ENCODE measurements at places on chromosomes 1 and 21.

DNA sequence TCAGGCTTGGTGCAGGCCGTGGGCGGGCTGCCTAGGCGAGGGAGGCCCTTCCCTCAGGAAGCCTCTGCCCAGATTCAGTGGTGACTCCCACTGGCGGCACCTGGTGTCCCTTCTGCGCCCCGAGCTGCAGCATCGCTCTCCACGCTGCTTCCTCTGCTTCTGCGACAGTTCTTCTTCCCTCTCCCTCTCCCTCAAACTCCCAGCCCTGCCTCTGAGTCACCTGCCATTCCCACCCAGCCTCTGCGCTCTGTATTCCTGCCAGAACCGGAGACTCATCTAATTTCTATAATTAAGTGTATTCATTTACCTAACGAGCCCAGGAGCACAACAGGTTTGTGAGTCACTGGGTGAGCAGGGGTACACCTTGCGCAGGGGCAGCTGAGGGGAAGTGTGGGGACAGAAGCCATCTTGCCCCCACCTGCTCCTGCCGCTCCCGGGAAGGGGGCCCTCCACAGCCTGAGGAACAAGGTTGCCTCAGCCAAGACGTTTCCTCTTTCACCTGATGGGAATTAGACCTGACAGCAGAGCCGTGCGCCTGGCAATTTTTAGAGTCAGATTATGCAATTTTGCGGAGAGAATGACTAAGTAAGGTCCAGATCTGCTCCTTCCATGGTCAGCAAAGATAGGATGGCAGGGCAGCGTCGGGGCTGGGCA, 19.4 kb downstream of the KCNC4 start:
- H3K36me3 ChIP-seq, result no peaks in the 10 kb centered on the region
- H3K4me1 ChIP-seq, result peaks cover 5% of the 10 kb centered on the region
- H3K27me3 ChIP-seq, result peaks cover 17% of the 10 kb centered on the region
- no peak for DNase-seq

- H3K4me3 ChIP-seq, result no peak overlapping the region
- DNase-seq, result no peak
- H3K27me3 ChIP-seq, result peaks cover 28% of the 10 kb centered on the region
- no peak overlapping the region for H3K27ac ChIP-seq
- H3K4me1 ChIP-seq, result peaks cover 2% of the 10 kb centered on the region
- H3K36me3 ChIP-seq, result no peaks in the 10 kb centered on the region
These were observed 32.5 kb downstream of the WNT3A start for GRCh38 chr1:228039006-228039903.

GRCh38 chr1:1957533-1957961, 38.5 kb upstream of the TMEM52 start:
- H3K4me3 ChIP-seq, result no peak overlapping the region
- DNase-seq, result no peak
- H3K27me3 ChIP-seq, result peaks cover 32% of the 10 kb centered on the region
- H3K27ac ChIP-seq, result no peak overlapping the region
- H3K36me3 ChIP-seq, result no peaks in the 10 kb centered on the region
- H3K4me1 ChIP-seq, result peaks cover 1% of the 10 kb centered on the region

- peaks cover 23% of the 10 kb centered on the region for H3K27me3 ChIP-seq
- H3K36me3 ChIP-seq, result no peaks in the 10 kb centered on the region
- H3K4me3 ChIP-seq, result no peak overlapping the region
- H3K27ac ChIP-seq, result no peak overlapping the region
These were observed 464.2 kb downstream of the PTPRU start for GRCh38 chr1:29700491-29700890.

GRCh38 chr1:39149509-39149908, 55.0 kb upstream of the MACF1 start:
- no peaks in the 10 kb centered on the region for H3K27me3 ChIP-seq
- peaks cover 39% of the 10 kb centered on the region for H3K4me1 ChIP-seq
- no peak overlapping the region for H3K4me3 ChIP-seq
- H3K36me3 ChIP-seq, result peaks cover 2% of the 10 kb centered on the region
- no peak overlapping the region for H3K27ac ChIP-seq

DNA sequence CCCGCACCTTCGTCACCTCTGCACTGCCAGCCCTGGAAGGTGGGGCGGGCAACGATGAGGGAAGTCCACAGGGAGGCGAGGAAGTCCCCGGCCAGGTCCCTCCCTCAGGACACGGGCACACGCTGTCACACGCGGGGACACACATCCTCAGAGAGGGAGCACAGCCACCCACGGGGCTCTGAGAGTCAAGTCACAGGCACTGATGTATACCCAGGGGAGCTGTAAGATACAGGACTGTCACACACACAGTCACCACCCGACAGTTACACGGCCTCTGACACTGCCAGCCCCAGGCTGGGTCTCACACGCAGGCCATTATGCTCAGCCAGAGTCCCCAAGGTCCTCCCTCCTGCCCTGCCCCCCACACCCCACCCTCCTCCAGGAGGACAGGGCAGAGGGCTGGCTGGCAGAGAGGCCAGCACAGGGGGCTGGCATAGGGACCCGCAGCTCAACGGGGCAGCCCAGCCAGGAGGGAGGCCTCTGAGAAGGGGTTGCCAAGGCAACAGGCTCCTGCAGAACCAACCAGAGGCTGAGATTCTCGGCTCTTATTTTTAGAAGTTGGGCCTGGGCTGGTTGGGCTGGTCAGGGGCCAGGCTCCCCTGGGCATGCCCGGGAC, 17.7 kb upstream of the ADGRB2 start:
- peaks cover 15% of the 10 kb centered on the region for H3K27me3 ChIP-seq
- peaks cover 11% of the 10 kb centered on the region for H3K4me1 ChIP-seq
- no peak for DNase-seq
- no peaks in the 10 kb centered on the region for H3K36me3 ChIP-seq

DNA sequence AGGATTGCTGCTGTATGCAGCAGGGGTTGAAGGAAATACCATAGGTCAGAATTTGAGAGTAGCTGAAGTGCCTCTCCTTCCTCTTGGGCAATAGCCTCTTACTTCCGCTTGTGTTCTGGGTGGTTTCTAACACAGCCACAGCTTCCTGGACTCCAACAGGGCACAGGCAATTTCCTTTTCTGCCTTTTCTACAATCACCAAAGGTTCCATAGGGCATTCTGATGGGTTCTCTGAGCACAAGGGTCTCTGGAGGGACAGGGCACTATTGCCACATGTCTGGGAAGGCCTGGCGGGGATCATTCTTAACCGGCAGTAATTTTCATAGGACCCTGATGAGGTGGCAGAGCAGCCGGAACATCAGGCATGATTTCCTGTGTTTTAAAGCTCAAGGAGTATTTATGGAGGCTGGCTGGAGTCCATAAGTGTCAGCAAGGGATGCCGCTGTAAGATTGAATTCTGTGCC, 5.5 kb upstream of the AGTRAP start:
- H3K27me3 ChIP-seq, result no peaks in the 10 kb centered on the region
- no peaks in the 10 kb centered on the region for H3K36me3 ChIP-seq
- no peak overlapping the region for H3K27ac ChIP-seq
- H3K4me3 ChIP-seq, result no peak overlapping the region
- H3K4me1 ChIP-seq, result peaks cover 4% of the 10 kb centered on the region

- H3K4me3 ChIP-seq, result no peak overlapping the region
- peaks cover 4% of the 10 kb centered on the region for H3K4me1 ChIP-seq
- no peaks in the 10 kb centered on the region for H3K27me3 ChIP-seq
- H3K36me3 ChIP-seq, result no peaks in the 10 kb centered on the region
These were observed 1046.2 kb downstream of the BRINP3 start for GRCh38 chr1:189431447-189431846.

DNA sequence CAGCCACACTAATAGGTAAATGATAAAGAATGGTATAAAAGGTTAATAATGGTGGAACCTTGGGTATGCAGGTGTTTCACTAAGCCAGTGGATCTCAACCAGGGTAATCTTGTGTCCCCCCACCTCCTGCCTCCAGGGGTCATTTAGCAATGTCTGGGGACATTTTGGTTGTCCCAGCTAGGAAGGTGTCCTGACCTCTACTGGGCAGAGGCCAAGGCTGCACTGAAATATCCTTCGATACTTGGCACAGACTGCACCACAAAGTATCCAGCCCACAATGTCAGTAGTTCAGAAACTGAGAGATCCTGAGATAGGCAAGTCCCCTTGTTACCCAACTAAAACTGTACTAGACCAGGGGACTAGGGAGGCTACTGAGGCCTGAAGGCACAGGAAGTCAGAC, 113.6 kb upstream of the TIAM1 start:
- peaks cover 3% of the 10 kb centered on the region for H3K36me3 ChIP-seq
- H3K27ac ChIP-seq, result no peak overlapping the region
- no peak for DNase-seq

GRCh38 chr1:200448034-200448762, 38.4 kb upstream of the ZNF281 start:
- no peak overlapping the region for H3K4me3 ChIP-seq
- DNase-seq, result no peak
- H3K27me3 ChIP-seq, result no peaks in the 10 kb centered on the region
- H3K36me3 ChIP-seq, result no peaks in the 10 kb centered on the region
- H3K27ac ChIP-seq, result no peak overlapping the region

DNA sequence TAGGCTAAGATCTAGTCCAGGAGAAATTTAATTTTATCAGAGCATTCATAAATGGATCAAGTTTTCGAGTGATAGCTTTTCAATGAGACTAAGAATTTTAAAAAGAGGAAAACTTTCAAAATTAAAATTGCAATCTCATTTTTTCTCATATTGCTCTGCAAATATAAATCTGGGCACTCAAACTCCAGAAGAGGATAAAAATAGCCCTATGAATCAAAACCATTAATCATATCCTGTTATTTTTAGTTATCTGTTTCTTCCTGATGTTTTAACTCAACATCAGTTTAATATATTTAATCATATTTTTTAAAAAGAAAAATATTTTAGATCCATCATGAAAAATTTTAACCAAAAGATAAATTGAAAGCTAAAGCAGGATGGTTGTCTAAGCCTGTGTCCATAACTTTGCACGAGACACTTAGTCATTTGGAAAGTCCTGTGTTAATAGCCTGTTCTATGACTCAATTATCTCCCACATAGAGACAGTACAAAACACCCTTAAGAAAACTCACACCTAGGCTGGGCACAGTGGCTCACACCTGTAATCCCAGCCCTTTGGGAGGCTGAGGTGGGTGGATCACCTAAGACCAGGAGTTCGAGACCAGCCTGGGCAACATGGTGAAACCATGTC, 17.1 kb upstream of the PRRC2C start:
- no peaks in the 10 kb centered on the region for H3K36me3 ChIP-seq
- no peak for DNase-seq
- no peak overlapping the region for H3K4me3 ChIP-seq

DNA sequence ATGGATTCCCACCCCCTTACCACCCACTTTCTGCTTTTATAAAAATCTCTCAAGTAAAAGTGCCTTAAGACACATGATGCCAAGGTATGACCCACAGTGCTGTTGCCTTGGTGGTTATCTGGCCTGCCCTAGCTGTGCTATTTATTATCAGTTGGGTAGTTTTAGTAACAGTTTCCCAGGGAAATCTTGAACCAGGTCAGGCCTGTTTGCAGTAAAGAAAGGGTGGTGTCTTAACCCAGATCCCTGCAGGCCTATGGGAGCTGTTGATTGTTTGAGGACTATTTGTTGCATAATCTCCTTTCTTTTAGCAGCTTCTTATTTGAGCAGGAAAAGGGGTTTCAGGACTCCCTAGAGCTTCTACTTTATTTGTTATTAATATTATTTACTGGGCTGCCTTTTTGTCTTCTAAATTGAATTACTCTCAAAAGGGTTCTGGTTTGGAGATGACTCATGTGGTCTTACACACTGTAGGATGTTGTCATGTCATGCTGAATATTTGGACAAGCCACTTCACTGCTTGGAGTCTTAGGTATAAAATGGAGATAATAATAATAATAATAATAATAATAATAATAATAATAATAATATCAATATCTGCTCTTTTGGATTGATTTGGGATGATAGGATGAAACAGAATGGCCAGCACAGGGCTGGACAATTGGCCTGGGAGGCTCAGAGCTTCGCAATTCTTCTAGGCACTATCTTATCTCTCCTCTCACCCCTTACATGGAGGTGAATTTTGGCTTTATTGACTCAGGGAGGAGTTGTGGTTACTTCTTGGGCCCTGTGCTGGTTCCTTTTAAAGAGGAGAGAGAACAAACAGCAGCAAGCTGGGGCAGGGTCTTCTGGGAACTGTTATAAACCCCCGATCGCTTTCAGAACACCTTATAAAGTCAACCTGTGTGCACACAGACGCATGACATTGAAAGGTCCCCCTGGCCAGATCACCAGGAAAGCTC, 252.1 kb downstream of the PRDM2 start:
- no peak overlapping the region for H3K27ac ChIP-seq
- H3K4me3 ChIP-seq, result no peak overlapping the region
- no peaks in the 10 kb centered on the region for H3K36me3 ChIP-seq
- DNase-seq, result no peak

GRCh38 chr1:59026472-59026948, 242.7 kb upstream of the JUN start:
- H3K36me3 ChIP-seq, result no peaks in the 10 kb centered on the region
- H3K27me3 ChIP-seq, result no peaks in the 10 kb centered on the region
- DNase-seq, result no peak
- peaks cover 4% of the 10 kb centered on the region for H3K4me1 ChIP-seq
- no peak overlapping the region for H3K4me3 ChIP-seq

DNA sequence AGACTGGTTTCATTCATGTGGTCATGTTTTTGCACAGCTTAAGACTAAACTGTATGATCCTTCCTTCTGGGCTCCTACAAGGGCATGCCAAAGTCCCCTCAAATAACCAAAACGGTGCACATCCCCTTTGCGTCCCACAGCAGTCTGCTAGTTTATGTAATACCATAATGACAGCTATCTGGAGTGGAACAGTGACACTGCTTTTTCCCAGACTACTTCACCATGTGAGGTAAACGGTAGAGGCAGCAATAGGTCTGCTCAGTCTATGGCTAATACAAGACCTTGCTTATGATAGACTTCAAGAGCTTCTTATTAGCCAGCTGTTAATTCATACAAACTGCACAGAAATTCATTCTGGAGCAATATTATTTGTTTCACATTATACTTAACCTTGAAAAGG, 395.5 kb downstream of the SMYD3 start:
- H3K36me3 ChIP-seq, result no peaks in the 10 kb centered on the region
- H3K27me3 ChIP-seq, result no peaks in the 10 kb centered on the region
- peaks cover 32% of the 10 kb centered on the region for H3K4me1 ChIP-seq
- H3K4me3 ChIP-seq, result no peak overlapping the region
- no peak for DNase-seq
- H3K27ac ChIP-seq, result no peak overlapping the region

DNA sequence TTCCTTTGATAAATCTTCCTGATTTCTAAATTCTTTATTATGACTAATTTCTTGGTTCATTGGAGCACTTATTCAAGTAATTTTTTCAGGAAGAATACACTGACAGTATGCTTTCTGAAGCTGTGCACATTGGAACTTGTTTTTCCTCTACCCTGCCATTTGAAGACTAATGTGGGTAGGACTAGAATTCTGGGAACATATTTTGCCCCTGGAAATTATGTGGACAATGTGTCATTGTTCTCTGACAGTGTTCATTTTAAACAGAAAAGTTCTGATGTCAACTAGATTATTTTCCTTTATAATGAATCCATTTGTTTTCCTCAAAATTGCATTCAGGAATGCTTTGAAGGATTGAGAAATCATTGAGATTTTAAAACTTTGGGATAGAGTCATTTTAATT, 34.8 kb upstream of the ST6GALNAC5 start:
- H3K4me1 ChIP-seq, result peaks cover 7% of the 10 kb centered on the region
- H3K36me3 ChIP-seq, result no peaks in the 10 kb centered on the region
- no peak overlapping the region for H3K4me3 ChIP-seq
- DNase-seq, result no peak

GRCh38 chr1:113943028-113943811, 14.1 kb downstream of the HIPK1 start:
- peaks cover 23% of the 10 kb centered on the region for H3K4me1 ChIP-seq
- H3K27me3 ChIP-seq, result no peaks in the 10 kb centered on the region
- H3K27ac ChIP-seq, result no peak overlapping the region
- no peak for DNase-seq
- no peak overlapping the region for H3K4me3 ChIP-seq

GRCh38 chr1:16072616-16073484, 601 bp downstream of the FAM131C start:
- no peak overlapping the region for H3K27ac ChIP-seq
- DNase-seq, result no peak
- peaks cover 11% of the 10 kb centered on the region for H3K4me1 ChIP-seq
- peaks cover 19% of the 10 kb centered on the region for H3K27me3 ChIP-seq

Measured in progenitor cell of endocrine pancreas (in vitro differentiated cells).